Fibroblast of the aortic adventitia (primary cell): ENCODE measurements at places on chromosomes 7 and 10. TPM values are rescaled to one million over a fixed set of nuclear protein-coding genes. Genes with fewer than 3 reads are reported as not detected.

- no peak for DNase-seq
Measured at GRCh38 chr10:120327675-120328074, 129.4 kb upstream of the PLPP4 start.

GALNT11 gene
- 40.0 and 45.3 TPM in 2 replicates for total RNA-seq

DNA sequence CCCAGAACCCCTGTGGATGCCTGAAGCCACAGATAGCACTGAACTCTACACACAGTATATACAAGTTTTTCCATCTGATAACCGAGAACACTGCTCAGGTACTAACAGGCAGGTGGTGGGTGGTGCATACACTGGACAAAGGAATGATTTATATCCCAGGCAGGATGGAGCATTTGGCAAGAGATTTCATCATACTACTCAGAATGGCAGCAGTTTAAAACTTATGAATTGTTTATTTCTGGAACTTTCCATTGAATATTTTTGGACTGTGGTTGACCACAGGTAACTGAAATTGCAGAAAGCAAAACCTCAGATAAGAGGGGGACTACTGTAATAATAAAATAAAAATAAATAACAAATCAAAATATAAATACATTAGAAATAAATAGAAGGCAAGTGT, 10.9 kb upstream of the KCNMA1 start:
- DNase-seq, result no peak

DNA sequence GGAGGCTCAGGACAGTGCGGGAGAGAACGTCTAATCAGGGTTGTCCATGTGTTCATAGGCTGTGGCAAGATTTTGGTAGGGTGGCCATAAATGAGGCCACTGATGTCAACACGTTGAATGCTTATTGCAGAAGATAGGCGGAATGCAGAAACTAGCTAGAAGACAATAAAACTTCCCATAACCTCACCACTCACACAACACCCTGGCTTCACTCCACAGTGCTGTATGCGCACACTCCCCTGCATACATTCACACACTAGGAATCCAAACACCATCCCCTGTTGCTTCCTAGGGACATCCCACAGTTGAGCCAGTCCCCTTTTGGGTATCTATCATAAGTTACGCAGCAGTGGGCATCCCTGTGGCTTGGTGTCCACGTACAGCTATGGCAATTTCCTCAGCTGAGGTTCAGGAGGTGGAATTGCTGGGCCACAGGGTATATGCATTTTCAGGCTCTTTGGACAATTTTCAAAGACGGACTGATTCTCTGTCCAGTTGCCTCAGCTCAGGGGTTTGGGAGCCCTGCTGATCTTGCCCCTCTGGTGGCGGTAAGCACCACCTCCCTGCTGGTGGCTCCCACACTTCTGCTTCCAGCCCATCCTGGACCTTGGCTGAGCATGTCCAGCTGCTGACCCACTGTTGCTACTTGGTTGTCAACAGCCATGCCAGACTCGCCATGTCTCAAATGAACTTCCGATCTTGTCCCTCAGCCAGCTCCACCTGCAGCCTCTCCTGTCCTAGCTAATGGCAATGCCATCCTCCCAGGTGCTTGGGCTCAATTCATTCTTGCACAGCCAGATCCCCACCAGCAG, 36.4 kb downstream of the CDH23 start:
- no peak for DNase-seq

FEZF1 gene
- total RNA-seq, result not detected in 2 replicates

WNT8B gene
- total RNA-seq, result not detected in 2 replicates

TMEM236 gene
- total RNA-seq, result 0.09 and 0.16 TPM in 2 replicates

DNA sequence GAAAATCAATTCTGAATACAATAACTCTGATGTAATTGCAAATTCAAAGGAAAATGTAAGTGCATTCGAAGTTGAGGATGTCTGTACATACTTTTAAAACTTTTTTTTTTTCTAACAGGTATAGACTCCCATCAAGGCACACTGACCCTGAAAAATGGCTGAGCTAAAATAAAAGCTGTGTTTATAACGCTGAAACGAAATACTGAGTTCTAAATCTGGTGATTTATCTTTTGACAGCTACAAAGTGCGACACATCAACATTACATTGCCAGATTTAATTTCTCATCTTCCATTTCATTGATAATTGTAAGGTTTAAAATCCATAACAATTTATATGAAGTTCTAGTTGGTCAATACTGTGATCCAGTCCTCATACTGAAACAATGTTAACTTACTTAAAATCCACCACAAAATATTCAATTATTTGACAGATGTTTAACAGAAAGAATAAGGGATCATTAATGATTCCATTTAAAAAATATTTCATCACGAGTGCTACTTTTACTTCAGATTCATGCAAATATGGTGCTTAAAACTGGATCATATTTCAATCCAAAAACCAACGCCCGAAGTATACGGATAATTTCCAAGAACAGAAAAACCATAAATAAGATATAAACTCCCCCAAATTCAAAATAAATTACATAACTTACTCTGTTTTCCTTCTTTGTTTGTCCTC, 1.4 kb downstream of the RAB11FIP2 start:
- no peak for DNase-seq

- no peak for DNase-seq
Measured at GRCh38 chr10:110964681-110965080, 45.3 kb downstream of the SHOC2 start.

PVRIG gene
- total RNA-seq, result not detected in 2 replicates
